ENCODE measurements at places on chromosomes 1 and 21. TPM values are rescaled to one million over a fixed set of nuclear protein-coding genes. Genes with fewer than 3 reads are reported as not detected.

- H3K27ac ChIP-seq = no peak overlapping the region
- DNase-seq = no peak
- no peak overlapping the region for H3K4me3 ChIP-seq
- H3K4me1 ChIP-seq = no peaks in the 10 kb centered on the region
- no peaks in the 10 kb centered on the region for H3K27me3 ChIP-seq
Measured at GRCh38 chr1:195769461-195769860, 838.8 kb downstream of the KCNT2 start.

- H3K4me3 ChIP-seq = no peak overlapping the region
- peaks cover 6% of the 10 kb centered on the region for H3K4me1 ChIP-seq
- no peak overlapping the region for H3K27ac ChIP-seq
- DNase-seq = no peak
- H3K27me3 ChIP-seq = peaks cover 25% of the 10 kb centered on the region
Measured at GRCh38 chr1:33683913-33684312, 180.0 kb upstream of the HMGB4 start.

GRCh38 chr1:38777464-38777957 is 82.1 kb downstream of the RRAGC start:
- H3K4me1 ChIP-seq = peaks cover 4% of the 10 kb centered on the region
- H3K27ac ChIP-seq = no peak overlapping the region
- H3K36me3 ChIP-seq = no peaks in the 10 kb centered on the region
- peaks cover 52% of the 10 kb centered on the region for H3K27me3 ChIP-seq

GRCh38 chr21:43809346-43809799 is 20.0 kb downstream of the RRP1 start:
- no peak overlapping the region for H3K27ac ChIP-seq
- no peak overlapping the region for H3K4me3 ChIP-seq
- peaks cover 3% of the 10 kb centered on the region for H3K4me1 ChIP-seq
- no peaks in the 10 kb centered on the region for H3K36me3 ChIP-seq

GRCh38 chr1:157167437-157167836 is 29.2 kb upstream of the ETV3 start:
- no peak overlapping the region for H3K27ac ChIP-seq
- peaks cover 6% of the 10 kb centered on the region for H3K4me1 ChIP-seq
- H3K36me3 ChIP-seq = no peaks in the 10 kb centered on the region

- no peak for DNase-seq
- no peak overlapping the region for H3K4me3 ChIP-seq
- H3K4me1 ChIP-seq = no peaks in the 10 kb centered on the region
- peaks cover 27% of the 10 kb centered on the region for H3K36me3 ChIP-seq
Measured at GRCh38 chr1:6673816-6674398, 27.7 kb downstream of the DNAJC11 start.

GRCh38 chr1:167755654-167756053 is 33.9 kb downstream of the MPZL1 start:
- DNase-seq = no peak
- H3K36me3 ChIP-seq = peaks cover 14% of the 10 kb centered on the region
- no peak overlapping the region for H3K4me3 ChIP-seq
- H3K4me1 ChIP-seq = peaks cover 39% of the 10 kb centered on the region
- peak overlapping the region; percentile 10 for H3K27ac ChIP-seq
- no peaks in the 10 kb centered on the region for H3K27me3 ChIP-seq

DNA sequence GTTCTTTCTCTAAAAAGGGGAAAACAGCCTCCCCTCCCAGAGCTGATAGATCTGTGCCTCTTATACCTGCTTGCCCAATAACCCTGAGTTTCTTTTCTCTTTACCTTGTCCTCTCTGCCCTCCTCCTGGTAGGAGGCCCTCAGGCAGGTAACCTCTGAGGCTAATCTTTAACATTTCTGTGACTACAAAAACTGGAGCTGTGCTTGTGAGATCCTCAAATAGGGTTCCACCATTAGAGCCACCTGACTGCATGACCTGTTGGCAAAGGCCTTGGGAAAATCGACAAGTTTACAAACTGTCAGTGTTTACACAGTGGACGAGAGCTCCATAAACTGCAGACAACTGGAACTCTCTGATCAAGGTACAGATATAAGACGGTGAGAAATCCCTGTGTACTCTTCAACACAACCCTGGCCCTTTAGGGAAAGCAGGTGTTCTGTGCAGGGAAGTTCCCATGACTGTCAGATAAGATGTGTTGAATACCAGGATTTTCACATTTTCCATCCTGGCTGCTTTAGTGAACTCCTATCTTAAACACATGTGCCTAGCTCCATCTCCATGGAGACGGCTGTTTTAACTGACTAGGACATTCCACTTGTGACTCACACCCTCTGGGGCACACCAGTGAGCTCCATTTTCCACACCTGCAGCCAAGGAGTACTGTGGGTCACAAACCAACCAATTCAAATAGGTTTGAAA is 38.3 kb downstream of the ECE1 start:
- H3K27ac ChIP-seq = peak overlapping the region; percentile 83
- DNase-seq = no peak
- H3K27me3 ChIP-seq = no peaks in the 10 kb centered on the region
- peaks cover 22% of the 10 kb centered on the region for H3K4me1 ChIP-seq

- no peak overlapping the region for H3K27ac ChIP-seq
- no peaks in the 10 kb centered on the region for H3K36me3 ChIP-seq
Measured at GRCh38 chr1:57086154-57086553, 120.3 kb upstream of the C8B start.

GRCh38 chr1:222706815-222707214 is 5.5 kb downstream of the AIDA start:
- no peak overlapping the region for H3K27ac ChIP-seq
- DNase-seq = no peak
- no peaks in the 10 kb centered on the region for H3K27me3 ChIP-seq
- peaks cover 37% of the 10 kb centered on the region for H3K36me3 ChIP-seq
- H3K4me3 ChIP-seq = no peak overlapping the region
- H3K4me1 ChIP-seq = peaks cover 10% of the 10 kb centered on the region

GRCh38 chr1:202848191-202848542 is 37.4 kb downstream of the PCAT6 start:
- no peak for DNase-seq
- H3K27me3 ChIP-seq = no peaks in the 10 kb centered on the region
- H3K27ac ChIP-seq = no peak overlapping the region
- H3K4me1 ChIP-seq = no peaks in the 10 kb centered on the region
- H3K4me3 ChIP-seq = no peak overlapping the region

- no peak for DNase-seq
- H3K4me3 ChIP-seq = no peak overlapping the region
- H3K27me3 ChIP-seq = no peaks in the 10 kb centered on the region
- H3K27ac ChIP-seq = no peak overlapping the region
- no peaks in the 10 kb centered on the region for H3K4me1 ChIP-seq
- H3K36me3 ChIP-seq = no peaks in the 10 kb centered on the region
Measured at GRCh38 chr1:235834620-235835019, 32.1 kb downstream of the LYST start.

GRCh38 chr1:24067978-24068377 is 44.0 kb downstream of the MYOM3 start:
- H3K27ac ChIP-seq = no peak overlapping the region
- H3K27me3 ChIP-seq = peaks cover 4% of the 10 kb centered on the region
- H3K4me1 ChIP-seq = peaks cover 5% of the 10 kb centered on the region
- DNase-seq = no peak
- H3K36me3 ChIP-seq = no peaks in the 10 kb centered on the region
- no peak overlapping the region for H3K4me3 ChIP-seq

DNA sequence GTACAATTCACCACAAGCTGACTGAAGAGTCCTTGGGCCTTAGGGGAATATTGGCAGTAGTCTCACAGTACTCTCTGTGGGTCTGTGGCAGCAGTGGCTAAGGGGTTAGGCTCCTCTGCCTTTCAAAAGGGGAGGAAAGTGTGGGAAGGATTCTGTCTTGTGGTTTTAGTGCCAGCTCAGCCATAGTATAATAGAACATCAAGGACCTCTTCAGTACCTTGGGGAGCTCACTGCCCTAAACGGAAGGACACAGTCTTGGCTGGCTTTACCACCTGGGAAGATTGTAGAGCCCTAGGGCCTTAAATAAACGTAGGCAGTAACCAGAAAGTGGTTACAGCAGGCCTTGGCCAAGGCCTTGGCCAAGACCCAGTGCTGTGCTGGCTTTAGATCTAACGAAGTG is 265.7 kb downstream of the COL11A1 start:
- H3K36me3 ChIP-seq = no peaks in the 10 kb centered on the region
- DNase-seq = no peak
- no peak overlapping the region for H3K27ac ChIP-seq
- no peak overlapping the region for H3K4me3 ChIP-seq
- no peaks in the 10 kb centered on the region for H3K27me3 ChIP-seq

GRCh38 chr1:226364514-226364899 is 43.4 kb downstream of the PARP1 start:
- peaks cover 30% of the 10 kb centered on the region for H3K36me3 ChIP-seq
- no peak overlapping the region for H3K4me3 ChIP-seq
- no peak overlapping the region for H3K27ac ChIP-seq
- no peak for DNase-seq

DNA sequence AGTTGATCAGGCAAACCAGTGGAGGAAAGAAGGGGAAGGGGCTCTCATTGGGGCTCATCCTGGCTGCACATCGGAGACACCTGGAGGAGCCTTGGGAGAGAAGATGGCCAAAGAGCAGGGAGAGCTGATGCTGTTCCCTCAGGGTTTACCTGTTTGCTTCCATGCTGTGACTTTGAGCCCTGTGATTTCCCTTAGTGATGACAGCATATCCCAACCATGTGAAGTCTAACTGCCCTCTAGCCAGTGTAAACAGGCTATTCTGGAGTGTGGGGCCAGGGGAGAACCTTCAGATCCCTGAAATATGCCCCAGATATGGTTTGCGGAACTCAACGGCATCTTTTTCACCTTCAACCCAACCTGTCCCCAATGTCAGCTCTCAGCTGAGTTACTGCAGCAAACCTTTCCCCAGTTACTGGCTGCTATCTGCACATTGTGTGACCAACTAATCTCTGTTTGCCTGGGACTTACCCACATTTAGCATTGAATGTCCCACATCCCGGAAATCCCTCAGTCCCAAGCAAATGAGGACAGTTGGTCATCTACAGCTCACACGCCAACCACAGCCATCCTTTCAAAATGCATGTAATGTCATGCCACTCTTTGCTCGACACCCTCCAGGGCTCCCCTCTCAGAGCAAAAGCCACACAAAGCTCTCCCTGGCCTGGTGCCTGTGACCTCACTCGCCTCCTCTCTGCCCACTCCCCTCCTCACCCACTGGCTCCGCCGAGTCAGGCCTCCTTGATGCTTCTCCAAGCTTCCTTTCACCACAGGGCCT is 242.3 kb downstream of the KCNJ6 start:
- H3K36me3 ChIP-seq = no peaks in the 10 kb centered on the region
- H3K27me3 ChIP-seq = peaks cover 49% of the 10 kb centered on the region
- no peaks in the 10 kb centered on the region for H3K4me1 ChIP-seq
- H3K27ac ChIP-seq = no peak overlapping the region
- no peak for DNase-seq

Gene OVAAL
- total RNA-seq = not detected

Gene SIPA1L2
- 45.6 TPM for total RNA-seq

Gene MRPL39
- total RNA-seq = 36.3 TPM

Gene TFF2
- total RNA-seq = 5.2 TPM

Gene FMO3
- 0.56 TPM for total RNA-seq

Gene GABPB2
- total RNA-seq = 13.6 TPM

Gene CD52
- 0.75 TPM for total RNA-seq
